Caco-2 (cell line): ENCODE measurements at places on chromosomes 7 and 10. TPM values are rescaled to one million over a fixed set of nuclear protein-coding genes. Genes with fewer than 3 reads are reported as not detected.

The USP54 gene
- total RNA-seq = 43.5 and 45.8 TPM in 2 replicates

The NT5C2 gene
- total RNA-seq = 91.2 and 92.2 TPM in 2 replicates

DNA sequence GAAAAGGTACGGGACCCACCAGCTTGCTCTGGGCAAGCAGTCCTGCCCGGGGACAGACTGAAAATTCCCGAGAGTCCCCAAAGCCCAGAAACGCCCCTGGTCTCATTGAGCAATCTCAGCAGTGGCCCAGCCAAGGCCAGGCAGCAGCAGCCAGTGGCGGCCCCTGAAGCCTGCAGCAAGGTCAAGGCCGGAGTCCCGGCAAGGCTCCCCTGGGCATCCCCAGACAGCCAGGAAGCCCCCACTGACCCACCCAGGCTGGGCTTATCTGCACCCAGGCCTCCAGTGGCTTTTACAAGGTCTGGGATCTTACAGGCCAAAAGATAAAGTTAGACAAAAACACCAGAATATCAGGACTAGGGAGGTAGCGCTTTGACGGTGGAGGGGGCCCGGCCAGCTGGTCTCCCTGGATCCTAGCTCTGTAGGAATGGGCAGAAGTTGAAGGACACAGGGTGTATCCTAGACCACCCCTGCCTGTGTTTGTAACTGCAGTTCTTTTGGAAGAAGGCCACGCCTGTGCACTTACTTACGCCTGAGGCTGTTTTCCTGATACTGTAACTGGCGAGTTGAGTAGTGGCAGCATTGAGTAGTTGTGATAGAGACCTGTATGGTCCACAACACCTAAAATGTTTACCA lies 130.5 kb upstream of the NPS start:
- H3K4me1 ChIP-seq = no peaks in the 10 kb centered on the region
- no peak overlapping the region for H3K4me3 ChIP-seq
- no peaks in the 10 kb centered on the region; the same call in 1 of the 2 replicates for H3K36me3 ChIP-seq
- DNase-seq = no peak

The ZNF736 gene
- total RNA-seq = 6.1 and 8.8 TPM in 2 replicates

- peaks cover 1% of the 10 kb centered on the region for H3K36me3 ChIP-seq
- no peaks in the 10 kb centered on the region for H3K4me1 ChIP-seq
- H3K27ac ChIP-seq = no peak overlapping the region
- no peaks in the 10 kb centered on the region for H3K27me3 ChIP-seq
- H3K4me3 ChIP-seq = no peak overlapping the region
Measured at GRCh38 chr7:781936-782529, 50.2 kb upstream of the SUN1 start.

DNA sequence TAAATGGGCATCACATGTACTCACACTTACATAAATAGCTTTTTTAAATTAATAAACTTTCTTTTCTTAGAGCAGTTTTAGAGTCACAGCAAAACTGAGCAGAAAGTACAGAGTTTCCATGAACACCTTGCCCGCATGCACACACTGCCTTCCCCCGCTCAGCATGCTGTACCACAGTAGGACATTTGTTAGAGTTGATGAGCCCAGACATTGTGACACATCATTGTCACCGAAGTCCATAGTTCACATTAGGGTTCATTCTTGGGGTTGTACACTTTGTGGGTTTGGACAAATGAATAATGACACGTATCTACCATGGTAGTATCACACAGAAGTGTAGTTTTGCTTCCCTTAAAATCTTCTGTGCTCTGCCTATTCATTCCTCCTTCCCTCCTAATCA lies 23.7 kb downstream of the UBN2 start:
- peaks cover 3% of the 10 kb centered on the region for H3K36me3 ChIP-seq
- DNase-seq = no peak

- H3K36me3 ChIP-seq = no peaks in the 10 kb centered on the region
- H3K4me3 ChIP-seq = no peak overlapping the region
- H3K27ac ChIP-seq = no peak overlapping the region
- H3K4me1 ChIP-seq = no peaks in the 10 kb centered on the region
Measured at GRCh38 chr7:156105337-156106106, 293.3 kb upstream of the SHH start.

The MRM2 gene
- total RNA-seq = 48.8 and 49.3 TPM in 2 replicates

DNA sequence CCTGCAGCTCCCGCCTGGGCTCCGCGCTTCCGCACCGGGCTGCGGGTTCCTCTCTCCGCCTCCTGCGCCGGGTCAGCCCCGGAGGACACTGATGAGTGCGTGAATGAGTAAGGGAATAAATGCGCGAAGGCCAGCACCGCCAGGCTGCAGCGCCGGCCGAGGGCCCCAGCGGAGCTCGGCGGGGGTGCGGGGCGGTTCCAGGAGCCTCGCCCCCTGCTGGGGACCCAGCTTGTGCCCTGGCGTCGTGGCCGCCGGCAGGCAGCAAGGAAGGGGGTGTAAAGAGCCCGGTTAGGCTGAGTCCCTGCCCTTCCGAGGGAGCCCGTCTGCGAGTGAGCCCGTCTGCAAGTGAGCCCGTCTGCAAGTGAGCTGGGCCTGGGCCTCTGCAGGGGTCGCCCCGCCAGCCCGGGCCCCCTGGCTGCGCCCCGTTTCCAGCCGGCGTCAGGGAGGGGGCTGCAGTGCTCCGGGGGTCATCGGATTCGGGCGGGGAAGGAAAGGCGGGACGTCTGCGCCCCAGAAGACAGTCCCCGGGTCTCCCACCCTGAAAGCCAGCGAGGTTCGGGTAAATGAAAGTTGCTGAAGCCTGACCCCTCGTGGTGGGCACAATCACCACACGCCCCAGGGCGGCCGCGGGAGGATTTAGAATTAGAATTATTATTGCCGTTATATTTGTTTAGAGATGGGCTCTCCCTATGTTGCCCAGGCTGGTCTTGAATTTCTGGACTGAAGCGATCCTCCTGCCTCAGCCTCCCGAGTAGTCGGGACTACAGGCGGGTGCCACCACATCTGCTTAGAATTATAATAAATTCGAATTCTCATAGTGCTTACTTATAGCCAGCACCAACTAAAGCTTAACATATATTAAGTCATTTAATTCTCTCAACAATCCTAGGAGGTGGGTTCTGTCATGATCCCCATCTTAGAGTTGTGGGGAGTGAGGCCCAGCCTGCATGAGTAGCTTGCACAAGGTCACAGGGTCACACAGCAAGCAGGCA lies 8.6 kb upstream of the CRYGN start:
- H3K36me3 ChIP-seq = no peaks in the 10 kb centered on the region
- no peaks in the 10 kb centered on the region for H3K27me3 ChIP-seq
- no peak overlapping the region for H3K4me3 ChIP-seq
- DNase-seq = peak; percentile 52
- no peaks in the 10 kb centered on the region for H3K4me1 ChIP-seq

The GJD4 gene
- 0.18 TPM in 1 of 2 replicates, not detected in the other for total RNA-seq

The INA gene
- total RNA-seq = 0.51 and 0.52 TPM in 2 replicates

DNA sequence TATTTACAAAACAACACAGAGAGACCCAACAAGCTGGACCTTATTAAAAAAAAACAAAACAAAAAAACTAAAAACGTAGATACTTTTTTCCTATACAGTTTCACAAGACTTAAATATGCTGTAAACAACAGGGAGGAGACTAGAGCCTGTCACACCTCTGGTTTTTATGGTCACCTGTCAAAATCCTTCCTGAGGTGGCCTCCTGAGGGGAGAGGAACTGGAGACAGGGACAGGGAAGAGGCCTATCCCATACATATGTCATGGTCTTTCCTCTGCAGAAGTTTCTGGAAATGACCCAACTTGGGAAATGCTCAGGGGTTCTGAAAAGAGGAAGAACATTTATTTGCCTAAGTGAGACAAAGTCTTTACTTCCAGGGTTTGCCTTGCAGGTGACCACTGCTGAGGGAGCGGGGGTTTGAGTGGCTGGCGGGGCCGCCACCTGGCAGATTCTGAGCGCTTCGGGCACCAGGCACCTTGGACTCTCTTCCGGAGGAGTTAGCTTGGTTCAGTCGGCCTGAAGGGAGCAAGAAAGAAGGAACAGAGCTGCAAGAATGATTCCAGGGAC lies 18.3 kb downstream of the CPA1 start:
- no peaks in the 10 kb centered on the region for H3K4me1 ChIP-seq
- DNase-seq = no peak
- H3K4me3 ChIP-seq = no peak overlapping the region
- H3K27ac ChIP-seq = no peak overlapping the region
- H3K27me3 ChIP-seq = no peaks in the 10 kb centered on the region

The MKI67 gene
- total RNA-seq = 111 and 128 TPM in 2 replicates

DNA sequence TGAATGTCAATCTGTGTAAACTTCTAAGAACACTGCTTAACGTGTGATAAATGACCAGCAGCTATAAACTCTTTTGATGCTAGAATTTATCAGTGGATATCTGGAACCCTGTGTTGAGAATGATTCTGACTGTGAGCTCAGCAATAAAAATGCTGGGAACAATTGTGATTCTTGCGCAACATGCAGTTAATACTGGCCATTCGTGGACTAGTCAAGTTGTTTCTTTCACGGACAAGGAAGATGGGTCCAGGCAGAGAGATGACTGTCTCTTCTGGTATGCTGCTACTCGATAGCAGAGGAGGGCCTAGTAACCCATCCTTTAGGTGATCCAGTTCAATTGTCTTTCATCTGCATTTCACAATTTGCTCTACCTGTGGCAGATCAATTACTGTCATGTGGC lies 394.8 kb upstream of the IGFBP3 start:
- no peaks in the 10 kb centered on the region for H3K27me3 ChIP-seq
- H3K4me1 ChIP-seq = no peaks in the 10 kb centered on the region
- no peak overlapping the region for H3K4me3 ChIP-seq
- H3K27ac ChIP-seq = no peak overlapping the region
- DNase-seq = no peak

DNA sequence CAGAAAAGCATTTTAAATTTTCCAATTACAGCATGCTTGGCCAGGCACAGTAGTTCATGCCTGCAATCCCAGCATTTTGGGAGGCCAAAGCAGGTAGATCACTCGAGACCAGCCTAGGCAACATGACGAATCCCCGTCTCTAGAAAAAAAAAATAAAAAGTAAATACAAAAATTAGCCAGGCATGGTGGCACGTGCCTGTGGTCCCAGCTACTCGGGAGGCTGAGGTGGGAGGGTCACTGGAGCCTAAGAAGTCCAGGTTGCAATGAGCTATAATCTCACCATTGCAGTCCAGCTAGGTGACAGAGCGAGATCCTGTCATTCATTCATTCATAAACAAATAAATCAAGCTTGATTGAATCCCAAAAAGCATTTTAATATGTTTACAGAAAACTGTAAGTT lies 234.9 kb downstream of the PARD3 start:
- DNase-seq = no peak
- H3K4me1 ChIP-seq = peaks cover 8% of the 10 kb centered on the region
- no peak overlapping the region for H3K4me3 ChIP-seq
- peak overlapping the region; percentile 67 for H3K27ac ChIP-seq
- no peaks in the 10 kb centered on the region for H3K27me3 ChIP-seq
- no peaks in the 10 kb centered on the region for H3K36me3 ChIP-seq

The HECTD2 gene
- total RNA-seq = 1.5 and 2.0 TPM in 2 replicates

DNA sequence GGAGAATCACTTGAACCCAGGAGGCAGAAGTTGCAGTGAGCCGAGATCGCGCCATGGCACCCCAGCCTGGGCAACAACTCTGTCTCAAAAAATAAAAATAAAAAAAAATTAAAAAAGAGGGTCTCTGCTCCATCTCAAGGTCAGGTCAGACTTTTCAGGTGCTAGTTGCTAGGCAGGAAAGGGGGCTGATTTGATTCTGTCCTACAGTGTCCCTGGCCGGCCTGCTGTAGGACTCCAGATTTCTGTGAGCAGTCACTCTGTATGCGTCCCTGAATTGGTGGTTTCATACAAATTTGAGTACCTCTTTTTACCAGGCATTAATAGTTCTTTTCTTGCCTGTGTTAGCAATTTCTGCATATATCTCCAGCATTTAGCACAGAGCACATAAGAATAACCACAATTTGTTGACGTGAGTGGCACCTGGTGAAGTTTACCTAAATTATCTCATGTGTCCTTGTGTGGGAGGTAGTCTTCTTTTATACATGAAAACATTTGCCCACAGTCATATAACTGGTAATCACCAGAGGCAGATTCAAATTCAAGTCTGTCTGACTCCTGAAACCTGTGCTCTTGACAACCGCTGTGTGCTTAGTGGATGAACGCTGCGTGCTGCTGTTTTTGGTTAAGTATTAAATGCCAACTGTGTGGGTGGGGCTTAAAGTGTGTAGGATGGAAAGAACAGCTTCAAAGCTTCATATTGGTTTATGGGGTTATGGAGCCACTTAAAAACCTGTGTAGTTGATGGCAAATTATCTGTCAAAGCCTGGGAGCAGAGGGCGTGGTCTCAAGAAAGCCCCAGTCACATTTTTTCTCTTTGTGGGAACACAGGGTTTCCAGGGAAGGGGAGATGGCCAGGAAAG lies 3.2 kb upstream of the ZNF775 start:
- peaks cover 4% of the 10 kb centered on the region; the same call in 1 of the 2 replicates for H3K36me3 ChIP-seq
- H3K4me1 ChIP-seq = peaks cover 34% of the 10 kb centered on the region
- H3K4me3 ChIP-seq = no peak overlapping the region
- H3K27ac ChIP-seq = peak overlapping the region; percentile 37
- no peaks in the 10 kb centered on the region for H3K27me3 ChIP-seq
- peak; percentile 26 for DNase-seq

GRCh38 chr7:129437190-129437589 lies 3.0 kb downstream of the STRIP2 start:
- no peak overlapping the region for H3K4me3 ChIP-seq
- DNase-seq = no peak
- H3K36me3 ChIP-seq = no peaks in the 10 kb centered on the region
- no peaks in the 10 kb centered on the region; the same call in 1 of the 2 replicates for H3K4me1 ChIP-seq

DNA sequence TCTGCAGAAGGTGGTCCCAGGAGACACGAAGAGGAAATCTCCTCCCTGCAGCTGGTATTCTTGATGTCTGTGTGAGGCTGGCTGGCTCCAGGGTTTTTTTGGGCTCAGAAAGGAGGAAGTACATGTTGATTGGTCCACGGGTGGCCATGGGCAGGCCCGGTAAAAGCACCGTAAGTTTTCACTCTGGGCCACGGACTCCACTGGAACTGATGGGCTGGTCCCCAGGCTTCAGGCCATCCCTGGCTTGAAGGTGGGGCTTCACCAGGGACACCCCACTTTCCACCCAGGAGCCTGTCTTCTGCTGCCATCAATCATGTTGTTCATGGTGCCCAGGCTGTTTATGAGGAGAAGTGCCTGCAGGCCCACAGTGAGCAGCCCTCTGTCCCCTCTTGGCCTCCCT lies 736.8 kb downstream of the PCDH15 start:
- no peaks in the 10 kb centered on the region for H3K36me3 ChIP-seq
- H3K4me3 ChIP-seq = no peak overlapping the region
- no peak overlapping the region for H3K27ac ChIP-seq
- H3K27me3 ChIP-seq = no peaks in the 10 kb centered on the region
- H3K4me1 ChIP-seq = no peaks in the 10 kb centered on the region

GRCh38 chr7:45149606-45150005 lies 8.0 kb upstream of the RAMP3 start:
- H3K27ac ChIP-seq = no peak overlapping the region
- DNase-seq = no peak
- no peaks in the 10 kb centered on the region for H3K27me3 ChIP-seq
- H3K4me1 ChIP-seq = no peaks in the 10 kb centered on the region
- H3K4me3 ChIP-seq = no peak overlapping the region
- H3K36me3 ChIP-seq = no peaks in the 10 kb centered on the region

The ADAM22 gene
- 10.1 and 15.7 TPM in 2 replicates for total RNA-seq

The GPR15LG gene
- not detected in 2 replicates for total RNA-seq

The ICA1 gene
- 30.7 and 34.2 TPM in 2 replicates for total RNA-seq

GRCh38 chr7:44561481-44561880 lies 12.2 kb downstream of the DDX56 start:
- no peak overlapping the region for H3K4me3 ChIP-seq
- peaks cover 11% of the 10 kb centered on the region for H3K36me3 ChIP-seq
- no peak overlapping the region for H3K27ac ChIP-seq
- no peaks in the 10 kb centered on the region for H3K27me3 ChIP-seq
- peaks cover 27% of the 10 kb centered on the region for H3K4me1 ChIP-seq

The C10orf53 gene
- total RNA-seq = not detected in 2 replicates
